DND-41 (cell line): ENCODE measurements at places on chromosomes 7 and 10.

DNA sequence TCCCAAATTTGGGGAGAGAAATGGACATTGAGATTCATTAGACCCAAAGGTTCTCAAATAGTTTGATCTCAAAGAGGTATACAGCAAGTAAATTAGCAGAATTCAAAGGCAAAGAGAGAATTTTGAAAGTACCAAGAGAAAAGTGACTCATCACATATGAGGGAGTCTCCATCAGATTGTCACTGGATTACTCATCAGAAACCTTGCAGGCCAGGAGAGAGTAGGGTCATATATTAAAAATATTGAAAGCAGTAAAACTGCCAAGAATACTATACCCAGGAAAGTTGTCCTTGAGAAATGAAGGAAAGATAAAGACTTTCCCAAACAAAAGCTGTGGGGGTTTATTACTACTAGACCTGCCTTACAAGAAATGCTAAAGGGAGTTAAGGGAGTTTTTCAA lies 140.6 kb downstream of the TMEM168 start:
- no peak for DNase-seq

GRCh38 chr10:89201345-89202032 lies 5.6 kb downstream of the CH25H start:
- DNase-seq, result no peak

DNA sequence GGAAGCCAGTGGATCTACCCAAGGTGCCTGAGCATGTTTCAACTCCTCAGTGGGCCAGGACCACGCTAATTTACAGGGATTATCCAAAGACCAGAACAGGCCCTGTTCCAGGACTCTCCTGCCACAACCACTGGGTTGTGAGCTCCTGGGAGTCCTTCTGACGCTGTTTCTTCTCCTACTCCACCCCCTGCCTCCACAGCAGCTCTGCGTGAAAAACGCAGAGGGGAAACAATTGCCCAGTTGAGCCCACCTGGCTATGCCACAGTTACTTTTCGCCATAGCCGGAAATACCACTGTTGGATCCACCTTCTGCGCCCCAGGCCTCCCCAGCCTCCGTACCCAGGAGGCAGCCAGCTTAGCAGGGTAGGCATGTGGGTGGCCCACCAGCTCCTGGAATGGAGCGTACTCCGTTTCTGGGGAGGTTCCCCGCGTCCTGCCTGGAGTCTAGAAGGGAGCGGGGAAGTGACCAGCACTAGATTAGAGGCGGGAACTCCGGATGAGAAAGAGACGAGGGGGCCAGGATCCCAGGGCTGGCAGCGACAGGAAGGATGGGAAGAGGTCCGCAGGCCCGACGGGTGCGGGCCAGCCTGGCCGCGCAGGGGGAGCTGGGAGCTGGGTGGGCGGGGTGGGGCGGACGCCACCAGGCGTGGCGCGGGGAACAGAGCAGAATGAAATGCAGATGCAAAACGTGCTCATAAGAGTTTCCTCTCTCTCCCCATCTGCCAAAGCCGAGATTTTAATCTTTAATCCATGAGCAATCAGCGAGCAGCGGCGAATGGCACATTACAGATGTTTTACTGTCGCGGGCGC lies 32.1 kb upstream of the PAX2 start:
- DNase-seq, result no peak

DNA sequence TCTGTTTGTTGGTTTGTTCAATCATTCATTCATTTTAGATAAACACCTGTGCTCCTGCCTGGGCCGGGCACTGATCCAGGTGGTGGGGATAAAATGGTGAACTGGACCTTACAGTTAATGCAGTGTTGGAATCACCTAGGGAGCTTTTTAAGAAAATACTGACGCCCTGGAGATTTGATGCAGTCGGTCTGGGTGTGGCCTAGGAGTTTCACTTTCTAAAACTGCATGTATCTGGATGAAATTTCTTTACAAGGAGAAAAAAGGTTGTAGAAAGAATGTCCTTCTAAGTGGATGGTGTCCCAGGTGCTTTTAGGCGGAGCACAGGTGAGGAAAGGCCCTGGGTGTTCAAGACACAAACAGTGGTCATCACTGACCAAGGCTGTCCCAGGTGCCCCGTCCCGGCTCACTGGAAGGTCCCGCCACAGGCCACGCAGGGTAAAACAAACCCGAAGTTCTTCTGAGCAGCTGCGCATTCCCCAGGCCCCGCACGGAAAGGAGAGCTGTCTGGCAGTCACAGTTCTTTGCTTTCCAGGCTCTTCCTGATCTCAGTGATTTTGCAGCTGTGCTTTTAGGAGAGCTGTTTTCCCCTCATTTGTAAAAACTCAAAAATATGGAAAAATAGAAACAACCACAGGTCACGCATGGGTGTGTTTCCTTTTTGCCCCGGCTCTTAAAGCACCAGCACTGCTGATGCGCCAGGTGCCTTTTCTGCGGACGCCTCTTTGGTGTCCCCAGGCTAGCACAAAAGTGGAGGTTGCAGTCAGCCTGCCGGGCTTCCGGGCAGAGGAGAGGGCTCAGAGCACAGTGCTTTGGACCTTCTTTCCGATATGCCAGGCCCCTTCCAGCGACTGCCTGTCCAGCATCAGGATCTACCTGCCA lies 161.9 kb downstream of the GRK5 start:
- DNase-seq, result no peak

DNA sequence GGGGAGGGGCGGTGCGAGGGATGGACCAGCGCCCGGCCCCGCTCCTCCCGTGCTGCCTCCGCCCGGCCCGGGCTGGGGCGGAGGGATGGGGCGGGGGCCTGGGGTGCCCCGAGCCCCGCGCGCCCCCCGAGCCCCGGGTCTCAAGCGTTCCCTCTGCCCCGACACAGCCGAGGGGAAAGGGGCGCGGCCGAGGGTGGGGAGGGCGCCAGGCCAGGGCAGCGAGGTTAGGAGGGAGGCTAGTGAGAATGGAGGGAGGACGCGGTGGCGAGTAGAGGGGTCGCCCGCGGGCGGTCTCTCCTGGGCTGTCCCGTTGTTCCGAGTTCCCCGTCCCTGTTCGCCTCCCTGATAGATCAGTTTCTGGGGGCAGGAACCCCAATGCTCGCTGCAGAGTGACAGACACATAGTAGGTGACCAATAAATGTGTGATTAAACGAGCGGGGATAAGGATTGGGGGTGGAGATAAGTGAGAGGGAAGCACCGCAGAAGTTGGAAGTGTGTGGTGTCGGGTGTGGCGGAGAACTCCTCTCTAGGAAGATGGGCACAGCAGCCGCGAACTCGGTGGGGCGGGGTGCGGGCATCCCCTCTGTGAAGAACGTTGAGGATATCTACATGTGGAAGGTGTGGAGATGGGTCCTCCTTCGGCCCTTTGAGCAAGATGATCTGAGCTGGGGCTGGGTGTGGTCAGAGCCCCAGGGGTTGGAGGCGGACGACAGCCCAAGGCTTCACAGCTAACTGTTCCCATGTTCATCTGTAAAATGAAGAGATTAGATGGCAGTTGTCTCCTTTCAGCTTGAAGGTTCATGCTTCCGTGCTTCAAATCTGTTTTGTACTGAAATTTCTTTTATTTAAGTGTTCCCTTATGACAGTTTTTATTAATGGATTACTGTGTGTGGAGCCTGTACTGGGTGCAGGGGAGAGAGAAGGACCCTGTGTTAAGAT lies 580 bp downstream of the ZNF775 start:
- DNase-seq, result peak; percentile 52

GRCh38 chr10:131772441-131772840 lies 128.4 kb upstream of the PPP2R2D start:
- DNase-seq, result no peak

DNA sequence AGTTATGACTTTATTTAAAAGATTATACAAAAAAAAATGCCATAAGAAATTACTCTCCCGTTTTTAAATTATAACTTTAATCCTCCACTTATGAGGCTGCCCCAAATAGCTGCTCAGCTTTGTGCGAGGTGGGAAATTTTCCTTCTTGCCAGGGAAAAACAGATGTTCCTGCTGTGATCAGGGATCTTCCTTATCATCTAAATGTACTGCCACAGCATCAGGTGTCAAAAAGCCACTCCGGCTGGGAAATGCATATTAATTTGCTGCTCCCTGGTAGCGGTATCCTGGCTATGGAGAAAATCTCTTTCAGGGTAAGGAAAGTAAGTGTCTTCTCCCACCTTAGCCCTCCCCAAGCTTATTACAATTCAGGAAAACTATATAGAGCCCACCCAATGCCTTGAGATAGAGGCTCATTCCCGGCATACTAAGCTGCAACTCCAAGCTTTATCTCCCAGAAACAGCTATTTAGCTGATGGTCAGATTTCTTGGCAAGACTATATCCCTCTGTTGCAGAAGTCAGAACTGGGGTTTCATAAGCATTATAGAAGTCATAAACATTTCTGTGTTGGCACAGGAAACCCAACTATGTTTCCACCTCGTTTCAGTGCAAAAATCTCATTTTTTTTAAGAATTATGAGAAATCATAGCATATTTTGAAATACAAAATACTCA lies 360.4 kb downstream of the PARD3 start:
- DNase-seq, result no peak

DNA sequence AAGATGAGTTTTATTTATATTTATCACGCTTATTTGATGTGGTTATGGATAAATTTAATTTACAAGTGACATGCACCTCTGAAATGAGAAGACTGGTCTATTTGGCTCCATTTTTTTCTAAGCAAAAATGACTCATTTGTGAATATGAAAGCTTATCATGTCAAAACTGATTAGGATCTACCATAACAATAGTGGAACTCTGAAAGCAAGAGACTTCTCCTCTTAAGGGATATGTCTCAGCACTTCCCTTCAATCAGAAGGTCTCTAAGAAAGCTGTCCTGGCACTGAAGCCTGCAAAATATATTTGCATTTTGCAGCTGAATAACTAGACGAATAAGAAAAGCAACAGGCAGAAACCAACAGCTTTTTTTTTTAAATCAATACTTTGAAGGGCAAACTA lies 12.7 kb downstream of the FAS start:
- no peak for DNase-seq

GRCh38 chr10:84078771-84079170 lies 60.5 kb upstream of the GHITM start:
- DNase-seq, result no peak

- no peak for DNase-seq
Measured at GRCh38 chr7:67392596-67393438, 396.2 kb downstream of the TYW1 start.

DNA sequence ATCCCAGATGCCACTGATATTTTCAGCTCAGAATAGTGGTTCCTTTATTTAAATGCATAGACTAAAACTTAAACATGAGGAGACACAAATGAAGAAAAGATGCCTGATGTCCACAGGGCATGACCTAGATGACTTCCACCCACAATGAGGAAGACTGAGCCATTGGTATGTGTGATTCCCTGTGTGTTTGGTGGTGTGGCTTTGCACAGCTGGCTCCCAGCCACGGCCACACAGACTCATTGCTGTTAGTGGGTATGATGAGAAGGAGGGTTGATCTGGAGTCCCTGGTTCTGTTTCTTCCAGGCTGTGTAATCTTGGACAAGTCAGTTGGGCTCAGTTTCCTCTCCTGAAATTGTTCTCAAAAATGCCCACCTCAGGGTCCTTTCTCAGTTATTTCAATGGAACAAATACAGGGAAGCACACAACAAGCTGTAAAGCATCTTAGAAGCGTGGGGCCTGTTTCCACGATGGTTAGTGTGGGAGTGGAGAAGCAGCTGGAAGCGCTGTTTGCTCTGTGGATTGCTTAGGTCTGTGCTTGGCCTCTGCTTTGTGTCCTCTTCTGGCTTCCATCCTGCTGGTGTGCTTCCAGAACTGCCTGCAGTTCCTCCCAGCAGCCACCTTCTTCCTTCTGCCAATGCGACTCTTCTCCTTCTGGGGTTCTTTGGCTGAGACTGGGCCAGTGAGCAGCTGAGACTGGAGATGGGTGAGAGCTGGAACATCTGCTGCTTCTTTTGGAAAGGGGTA lies 303.7 kb downstream of the BMPER start:
- DNase-seq, result no peak

GRCh38 chr7:6142871-6143380 lies 111.8 kb downstream of the ANKRD61 start:
- DNase-seq, result no peak

DNA sequence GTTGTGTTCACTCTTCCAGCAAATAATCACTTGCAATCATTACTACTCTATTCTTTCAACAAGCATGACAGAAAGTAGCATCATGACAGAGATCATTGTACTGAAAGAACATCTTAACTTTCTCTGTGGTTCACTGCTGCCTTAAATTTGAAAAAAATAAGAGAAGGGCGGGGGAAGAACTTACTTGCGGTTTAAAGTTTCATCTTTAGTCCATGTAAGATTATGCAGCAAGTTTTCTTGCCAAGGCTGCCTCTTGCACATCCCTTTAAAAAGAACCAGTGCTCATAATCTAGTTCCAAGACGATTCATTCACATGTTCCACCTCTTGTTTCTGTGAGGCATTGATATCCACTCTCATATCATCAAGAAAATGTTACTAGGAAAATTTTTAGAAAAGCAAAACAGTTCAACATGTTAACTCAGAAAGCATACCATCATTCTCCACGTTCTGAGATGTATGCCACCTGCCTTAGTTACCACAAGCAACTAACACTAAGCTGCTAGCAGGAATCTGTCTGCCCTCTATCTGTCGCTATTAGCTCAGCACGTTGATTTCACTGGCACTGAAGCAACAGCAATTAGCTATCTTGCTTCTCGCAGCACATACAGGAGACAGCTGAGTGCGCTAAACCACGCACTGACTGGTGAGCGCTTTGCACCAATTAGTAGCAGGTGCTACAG lies at the start of gene PCDH15:
Gene PCDH15, minus strand, starts transcription at position 491 of the 681 bp plus-strand sequence. CDS start 136,969 bp downstream, outside the sequence.
- no peak for DNase-seq

- DNase-seq, result no peak
Measured at GRCh38 chr10:14186245-14186644, 144.5 kb downstream of the FRMD4A start.

GRCh38 chr10:114306116-114306973 lies 67.3 kb downstream of the VWA2 start:
- DNase-seq, result no peak

GRCh38 chr10:111247781-111248389 lies 171.1 kb downstream of the ADRA2A start:
- DNase-seq, result no peak

GRCh38 chr7:20304366-20304765 lies 26.3 kb upstream of the ITGB8 start:
- DNase-seq, result no peak

- no peak for DNase-seq
Measured at GRCh38 chr7:138768241-138768640, 29.6 kb upstream of the TMEM213 start.

- no peak for DNase-seq
Measured at GRCh38 chr7:85908051-85908450, 721.2 kb upstream of the SEMA3D start.

- DNase-seq, result no peak
Measured at GRCh38 chr10:122551450-122551849, 9.1 kb upstream of the DMBT1 start.

DNA sequence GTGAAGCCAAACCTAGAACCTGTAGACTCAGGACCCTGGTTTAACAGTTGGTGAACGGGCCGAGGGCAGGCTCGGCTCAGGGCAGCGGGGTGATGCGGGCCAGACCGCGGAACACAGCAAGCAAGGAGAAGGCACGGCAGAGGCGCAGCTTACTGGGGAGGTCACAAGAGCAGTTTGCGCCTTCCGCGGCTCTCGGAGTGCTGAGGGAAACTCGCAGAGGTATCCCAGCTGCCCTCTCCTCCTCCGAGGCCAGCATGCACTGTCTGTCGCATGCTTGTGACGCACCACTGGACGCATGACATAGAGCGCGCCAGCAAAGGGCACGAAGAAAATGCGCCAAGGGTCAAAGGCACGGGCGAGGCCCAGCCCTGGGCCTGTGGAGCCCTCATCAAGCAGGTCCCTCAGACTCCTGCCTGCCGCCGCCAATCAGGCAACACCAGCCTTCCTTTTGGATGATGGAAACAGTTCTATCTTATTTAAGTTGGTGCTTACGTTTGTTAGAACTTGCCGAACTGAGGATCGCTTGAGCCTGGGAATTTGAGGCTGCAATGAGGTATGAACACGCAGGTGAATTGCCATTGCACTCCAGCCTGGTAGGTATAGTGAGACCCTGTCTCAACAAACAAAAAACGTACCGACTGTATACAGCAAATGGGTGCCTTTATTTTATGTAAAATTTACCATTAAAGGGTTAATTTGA lies 574.3 kb upstream of the GHITM start:
- DNase-seq, result no peak
